SW480 (cell line): ENCODE measurements at places on chromosomes 3 and 15.

DNA sequence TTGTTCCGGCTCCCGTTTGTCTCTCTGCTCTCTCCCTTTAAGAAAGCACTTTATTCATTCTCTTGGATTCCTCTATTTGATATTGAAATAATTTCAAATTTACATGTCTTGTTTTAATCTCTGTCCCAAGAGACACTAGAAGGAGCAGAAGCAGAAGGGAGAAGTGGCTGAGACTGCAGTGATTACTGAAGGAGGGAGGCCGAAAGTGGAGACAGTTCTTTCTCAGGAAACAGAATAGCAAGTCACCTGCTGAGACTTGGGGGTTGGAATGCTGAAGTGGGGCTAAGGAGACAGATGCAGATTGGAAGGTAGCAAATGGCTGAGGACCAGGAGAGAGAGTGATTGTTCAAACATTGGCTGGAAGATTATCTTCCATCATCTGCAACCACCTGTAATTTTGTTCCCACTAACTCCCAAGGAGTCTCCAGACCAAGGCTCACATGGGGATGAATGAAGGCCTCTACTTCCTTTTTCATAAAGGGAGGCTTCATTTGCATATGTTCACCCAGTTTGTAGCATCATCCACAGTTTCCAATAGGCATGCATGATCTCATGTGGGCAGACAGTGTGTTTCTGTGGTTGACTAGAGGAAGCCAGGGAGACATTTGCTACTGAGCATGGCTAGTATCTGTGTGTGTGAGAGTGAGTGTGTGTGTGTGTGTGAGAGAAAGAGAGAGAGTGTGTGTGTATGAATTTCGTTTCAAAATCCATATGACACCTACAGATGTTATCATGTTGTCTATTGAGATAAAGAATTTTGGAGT lies 24.0 kb downstream of the LTF start:
- no peak for DNase-seq

DNA sequence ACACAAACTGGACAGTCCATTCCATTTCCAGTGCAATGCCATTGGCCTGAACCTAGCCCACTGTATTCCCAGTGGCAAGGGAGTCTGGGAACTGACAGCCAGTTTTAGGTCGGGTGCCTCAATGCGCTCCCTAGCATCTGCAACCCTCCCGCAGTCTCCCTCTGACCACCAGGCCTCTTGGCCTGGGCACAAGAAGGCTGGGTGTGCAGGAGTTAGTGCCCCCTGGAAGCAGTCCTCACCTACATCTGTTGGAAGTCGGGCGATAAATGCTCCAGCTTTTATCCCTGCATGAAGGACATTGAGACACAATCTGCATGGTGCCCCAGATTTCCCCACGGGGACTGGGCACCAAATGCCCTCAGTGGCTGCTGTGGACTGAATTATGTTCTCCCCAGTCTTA lies 12.7 kb downstream of the C3orf22 start:
- DNase-seq: no peak

GRCh38 chr3:173045770-173046382 lies 95.2 kb downstream of the SPATA16 start:
- DNase-seq: no peak

DNA sequence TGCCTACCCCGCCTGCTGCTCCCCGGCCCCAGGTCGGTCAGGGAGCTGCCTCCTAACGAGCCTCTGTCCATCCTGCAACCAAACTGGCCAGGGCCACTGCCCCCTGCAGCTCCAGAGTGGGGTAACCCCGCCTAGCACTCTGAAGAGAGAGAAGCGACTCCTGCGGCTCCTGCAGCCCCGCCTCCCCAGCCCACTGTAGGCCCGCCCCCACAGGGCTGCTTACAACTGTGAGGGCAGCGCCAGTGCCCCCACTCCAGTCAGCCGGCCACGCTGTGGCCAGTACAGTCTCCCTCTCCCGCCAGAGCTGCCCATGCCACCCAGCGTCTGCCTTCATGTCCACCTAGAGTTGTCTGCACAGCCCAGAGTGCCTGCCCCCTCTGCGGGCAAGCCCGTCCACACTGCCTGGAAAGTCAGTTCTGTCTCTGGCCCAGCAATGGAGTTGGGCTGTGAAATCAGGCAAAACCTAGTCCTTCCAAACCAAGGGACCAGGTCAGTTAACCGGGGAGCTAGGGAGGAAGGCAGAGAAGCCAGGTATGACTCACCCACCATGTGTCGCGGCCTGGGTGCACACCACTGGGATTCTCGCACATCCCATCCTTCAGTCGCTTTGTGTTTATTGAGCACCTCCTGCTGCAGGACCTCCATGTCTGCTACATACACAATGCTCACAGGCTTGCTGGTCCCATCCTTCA lies 2.4 kb downstream of the UCN2 start:
- peak; percentile 86 for DNase-seq

GRCh38 chr15:50556642-50557371 lies 10.3 kb upstream of the USP50 start:
- DNase-seq: no peak

DNA sequence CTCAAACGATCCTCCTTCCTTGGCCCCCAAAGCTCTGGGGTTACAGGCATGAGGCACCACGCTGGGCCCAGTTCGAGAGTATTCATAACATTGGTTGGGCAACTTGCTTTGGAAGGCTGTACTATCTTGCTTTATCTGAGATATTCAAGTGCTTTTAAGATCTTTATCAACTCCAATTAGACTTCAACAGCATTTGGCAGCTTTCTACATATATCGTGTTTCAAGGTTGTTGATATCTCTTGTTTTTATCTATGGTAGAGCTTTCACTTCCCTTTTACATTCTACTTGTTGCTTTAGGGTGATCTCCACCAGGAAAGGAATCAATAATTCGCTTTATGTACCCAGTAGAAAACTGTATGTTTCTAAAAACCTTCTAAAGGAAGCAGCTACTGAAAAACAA lies 395.3 kb downstream of the IL5RA start:
- no peak for DNase-seq

DNA sequence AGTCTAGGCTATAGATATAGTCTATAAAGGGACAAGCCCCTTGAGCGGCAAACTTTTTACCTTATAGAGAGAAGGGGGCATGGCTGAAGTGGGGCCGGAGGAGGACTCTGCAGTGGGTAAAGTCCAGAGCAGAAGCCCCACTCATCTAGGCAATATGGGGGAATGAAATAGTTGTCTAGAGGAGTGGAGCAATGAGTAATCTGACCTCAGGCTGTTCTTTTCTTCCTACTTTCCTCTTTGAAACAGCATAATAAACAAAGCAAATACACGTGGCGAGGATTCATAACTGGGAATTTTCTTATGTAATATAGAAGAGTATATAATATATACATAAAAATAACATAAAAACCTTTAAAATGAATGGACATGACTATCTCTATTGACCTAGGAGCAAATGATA lies 546.4 kb upstream of the ZNF385D start:
- no peak for DNase-seq

- DNase-seq: no peak
These were observed 12.0 kb downstream of the KLF15 start for GRCh38 chr3:126345231-126345630.

DNA sequence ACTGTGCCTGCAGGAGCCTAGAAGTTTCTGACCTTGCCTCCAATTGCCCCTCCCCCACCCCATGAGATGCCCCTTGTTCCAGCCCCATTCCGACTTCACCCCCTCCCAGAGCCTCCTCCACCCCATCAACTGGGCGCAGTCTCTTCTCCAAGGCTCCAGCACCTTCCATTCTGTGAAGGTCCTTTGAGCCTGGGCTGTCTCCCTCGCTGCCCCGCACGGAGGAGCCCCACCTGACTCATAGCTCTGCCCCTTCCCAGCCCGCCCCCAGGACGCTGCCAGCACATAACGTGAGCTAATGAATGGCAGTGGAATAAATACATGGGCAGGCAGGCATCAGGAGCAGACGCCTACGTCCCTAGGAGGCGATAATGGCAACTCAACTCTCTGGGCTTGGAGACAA lies 113.1 kb downstream of the NUP210 start:
- DNase-seq: no peak

GRCh38 chr3:88991496-88991895 lies 115.9 kb upstream of the EPHA3 start:
- no peak for DNase-seq

DNA sequence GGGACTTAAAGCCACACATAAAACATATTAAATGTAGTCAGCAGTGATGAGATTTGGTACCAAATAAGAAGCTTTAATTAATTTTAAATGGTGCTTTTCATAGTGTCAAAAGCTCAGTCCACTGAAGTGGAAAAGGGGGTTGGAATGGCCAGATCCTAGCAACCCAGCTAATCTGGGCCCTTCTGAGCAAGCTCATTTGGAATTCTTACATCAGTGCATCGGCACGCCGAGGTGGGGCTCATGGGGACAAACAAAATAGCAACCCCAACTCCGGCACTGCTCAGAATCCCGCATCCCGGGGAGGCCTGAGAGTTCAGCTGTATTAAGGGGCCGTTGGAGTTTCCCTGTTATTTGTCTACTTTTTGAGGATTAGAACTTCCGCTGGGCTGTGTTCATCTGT lies 526.4 kb downstream of the SOX2 start:
- no peak for DNase-seq

- DNase-seq: no peak
These were observed 3.2 kb downstream of the XYLB start for GRCh38 chr3:38349684-38350359.

GRCh38 chr3:126081618-126082361 lies 2.1 kb downstream of the SLC41A3 start:
- DNase-seq: peak; percentile 90

- DNase-seq: no peak
These were observed 28.7 kb downstream of the ALDH1L1 start for GRCh38 chr3:126151562-126152302.

DNA sequence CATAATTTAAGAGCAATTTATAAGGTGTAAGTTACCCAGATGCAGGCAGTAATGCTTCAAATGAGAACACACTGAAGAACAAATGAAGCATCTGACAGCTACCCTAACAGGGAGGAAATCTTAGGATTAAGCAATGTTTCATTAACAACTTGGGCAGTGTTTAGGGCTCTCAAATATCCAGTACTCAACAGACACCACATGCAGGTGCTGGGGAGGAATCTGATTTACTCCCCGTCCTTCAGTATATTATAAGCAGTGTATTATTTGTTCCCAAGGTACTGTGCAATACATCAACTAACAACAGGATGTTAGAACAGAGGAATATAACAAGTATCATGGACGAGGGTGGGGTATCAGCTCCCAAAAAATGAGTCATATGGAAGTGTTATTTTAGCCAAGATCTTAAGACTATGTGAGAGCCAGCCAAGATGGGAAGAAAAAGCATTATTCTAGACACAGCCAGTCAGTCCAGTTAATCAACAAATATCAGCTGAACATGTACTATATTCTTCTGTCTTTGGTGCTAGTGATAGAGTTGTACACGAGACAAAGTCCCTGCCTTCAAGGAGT lies 20.4 kb downstream of the BTBD1 start:
- DNase-seq: no peak

DNA sequence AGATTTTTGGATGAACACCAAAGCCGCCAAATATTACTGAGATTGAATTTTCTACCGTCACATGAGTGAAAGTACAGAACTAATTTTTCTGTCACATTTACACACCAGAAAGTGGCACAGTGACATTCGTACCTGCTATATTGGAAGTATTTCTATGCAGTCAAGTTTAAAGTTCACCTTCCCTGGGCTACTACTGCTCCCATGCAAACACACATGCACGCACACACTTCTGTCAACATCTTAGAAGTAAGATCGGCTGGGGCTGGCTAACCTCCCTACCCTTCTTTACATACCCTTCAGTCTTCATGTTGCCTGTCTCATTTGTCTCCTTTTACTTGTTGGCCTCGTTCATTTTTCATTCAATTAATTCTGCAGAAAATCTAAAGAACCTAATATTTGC lies 19.0 kb upstream of the TM4SF1 start:
- no peak for DNase-seq

GRCh38 chr15:84752700-84753099 lies 4.3 kb downstream of the ZNF592 start:
- no peak for DNase-seq

DNA sequence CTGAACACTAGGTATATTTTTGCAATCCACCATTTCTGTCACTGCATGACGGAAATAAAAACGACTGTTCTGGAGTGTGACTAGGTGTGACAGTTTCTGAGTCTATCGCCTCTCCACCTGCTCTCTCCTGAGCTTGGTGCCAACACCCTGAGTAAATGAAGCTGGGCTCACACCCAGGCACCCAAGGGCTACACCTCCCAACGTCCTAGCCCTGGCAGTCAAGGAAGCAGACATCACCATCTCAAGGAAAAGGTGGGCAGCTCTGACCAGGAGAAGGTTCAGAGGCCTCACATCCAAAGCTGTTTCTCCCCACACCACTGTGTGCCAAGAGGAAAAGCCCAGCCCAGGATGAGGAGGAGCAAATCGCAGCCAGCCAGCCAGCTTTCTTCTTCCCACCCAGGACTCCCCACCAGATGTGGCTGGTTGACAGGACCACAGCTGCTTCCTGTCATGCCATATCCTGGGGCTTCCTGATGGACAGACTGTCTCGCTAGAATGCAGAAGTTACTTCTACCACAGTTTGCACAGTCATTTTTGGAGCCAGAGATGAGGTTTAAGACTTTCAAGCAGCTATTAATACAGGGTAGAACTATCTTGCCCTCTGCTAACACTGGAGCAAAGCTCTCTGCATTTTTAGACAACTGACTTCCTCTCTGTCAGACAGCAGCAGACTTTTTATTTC lies 3.3 kb downstream of the SCAMP2 start:
- no peak for DNase-seq

- no peak for DNase-seq
These were observed 410.7 kb downstream of the GRM7 start for GRCh38 chr3:7271631-7272030.

DNA sequence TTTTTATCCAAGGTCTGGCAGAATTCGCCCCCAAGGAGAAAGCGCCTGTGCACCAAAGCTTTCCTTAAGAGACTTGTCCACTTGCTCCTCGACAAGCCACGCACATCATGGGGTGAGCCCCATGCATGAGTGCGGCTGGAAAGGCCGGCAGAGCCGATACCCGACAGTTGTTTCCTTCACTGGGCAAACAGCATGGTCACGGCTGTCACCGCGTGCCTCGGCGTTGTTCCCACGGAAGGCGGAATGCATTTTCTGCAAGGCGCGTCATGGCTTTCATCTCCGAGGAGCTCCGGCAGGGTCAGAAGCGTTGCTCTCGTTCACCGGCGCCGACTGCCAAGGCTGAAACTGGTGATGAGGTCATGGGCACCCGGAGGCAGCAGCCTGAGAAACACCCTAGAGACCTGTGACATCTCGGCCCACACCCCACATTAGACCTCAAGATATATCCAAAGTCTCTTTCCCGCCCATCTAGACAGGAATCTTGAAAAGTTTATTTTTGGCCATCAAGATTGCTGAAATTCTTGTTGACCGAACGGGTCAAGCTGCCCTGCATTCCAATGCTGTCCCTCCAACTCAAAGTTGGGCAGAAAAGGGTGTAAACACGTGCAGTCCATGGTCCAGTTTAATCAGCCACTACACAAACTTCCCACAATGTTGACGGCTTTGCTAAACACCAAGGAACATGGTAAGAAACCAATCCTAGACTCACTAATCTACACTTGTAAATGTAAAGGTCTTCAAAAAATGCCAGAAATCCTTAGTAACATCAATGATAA lies 604 bp upstream of the TJP1 start:
- DNase-seq: peak; percentile 69
